CD8-positive, alpha-beta memory T cell (primary cell): ENCODE measurements at places on chromosomes 5 and 9. TPM values are rescaled to one million over a fixed set of nuclear protein-coding genes. Genes with fewer than 3 reads are reported as not detected.

The RGS7BP gene
- 0.40 TPM for polyA plus RNA-seq

The C5orf52 gene
- polyA plus RNA-seq: not detected

The TRAF2 gene
- polyA plus RNA-seq: 23.1 TPM

The POLR3G gene
- 1.3 TPM for polyA plus RNA-seq

GRCh38 chr5:94613583-94613982, 4.8 kb downstream of the KIAA0825 start:
- no peak for DNase-seq
